Iris pigment epithelial cell (primary cell): ENCODE measurements at places on chromosomes 1 and 21.
A peak's percentile ranks its signal among the peaks of the same experiment; 100 is the strongest.

GRCh38 chr1:58290685-58291372 is 255.7 kb downstream of the OMA1 start:
- peak; percentile 32 for DNase-seq

GRCh38 chr1:224529844-224530243 is 86.3 kb upstream of the CNIH3 start:
- DNase-seq = no peak

- no peak for DNase-seq
These were observed 135.7 kb downstream of the PCP4 start for GRCh38 chr21:40002978-40003377.

GRCh38 chr1:32684167-32684811 is 18.3 kb downstream of the SYNC start:
- peak; percentile 76 for DNase-seq

DNA sequence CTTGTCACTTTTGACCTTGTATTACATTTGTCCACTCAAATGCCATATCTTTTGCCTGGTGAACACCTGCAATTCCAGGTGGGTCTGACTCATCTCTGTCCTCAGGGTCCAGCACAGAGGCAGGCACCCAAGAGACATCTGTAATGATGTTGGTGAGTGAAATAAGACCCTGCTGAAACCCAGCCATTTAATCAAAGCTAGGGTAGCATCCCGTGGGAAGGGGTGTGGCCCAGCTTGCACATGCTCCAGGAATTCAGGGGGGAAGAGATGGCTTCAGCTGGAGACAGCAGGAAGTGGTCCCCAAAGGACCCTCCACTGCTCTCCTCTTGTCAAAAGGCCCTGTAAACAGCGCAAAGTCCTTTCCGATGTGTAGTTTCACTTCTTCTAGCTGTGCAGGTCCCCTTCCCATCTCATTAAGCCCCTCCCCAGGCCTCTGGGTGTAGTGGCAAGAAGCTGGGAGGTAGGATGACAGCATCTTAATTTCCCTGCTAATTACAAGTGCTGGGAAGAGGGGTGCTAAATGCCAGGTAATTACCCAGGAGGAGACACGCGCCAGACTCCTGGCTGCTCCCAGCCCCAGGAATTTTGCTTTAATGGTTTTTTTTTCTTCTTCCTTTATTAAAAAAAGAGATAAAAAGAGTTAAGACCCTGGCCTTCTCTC is 54.4 kb upstream of the TRABD2B start:
- no peak for DNase-seq

DNA sequence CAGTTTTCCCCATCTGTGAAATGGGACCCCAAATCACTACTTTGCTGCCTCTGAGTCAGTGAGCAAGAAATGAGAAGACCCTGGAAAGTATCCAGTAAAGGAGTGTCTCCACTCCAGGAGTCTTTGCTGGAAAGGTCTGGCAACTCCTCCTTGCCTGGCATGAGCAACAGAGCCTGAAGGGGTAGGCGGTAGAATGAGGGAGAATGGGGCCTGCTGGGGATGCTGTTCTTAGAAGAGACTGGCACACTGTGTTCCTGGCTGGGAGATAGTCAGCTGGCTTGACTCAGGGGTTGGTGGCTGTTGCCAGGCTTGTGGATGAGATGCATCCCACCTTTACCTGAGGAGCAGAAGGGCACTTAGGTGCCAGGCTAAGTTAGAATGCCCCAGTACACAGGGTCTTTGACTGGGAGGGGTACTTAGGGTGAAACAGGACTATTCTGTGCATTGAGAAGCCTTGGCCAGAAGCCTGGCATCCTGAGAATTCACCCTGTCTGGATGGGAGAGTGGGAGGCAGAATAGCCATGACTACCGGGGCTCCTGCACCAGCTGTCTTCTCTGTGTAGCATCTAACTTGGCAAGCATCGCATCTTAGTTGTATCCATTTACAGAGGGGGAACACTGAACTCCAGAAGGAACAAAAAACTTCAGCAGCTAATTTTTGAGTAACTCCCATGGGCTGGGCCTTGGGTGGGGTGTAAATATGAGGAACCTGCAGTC is 2.5 kb downstream of the MFSD2A start:
- DNase-seq = no peak

DNA sequence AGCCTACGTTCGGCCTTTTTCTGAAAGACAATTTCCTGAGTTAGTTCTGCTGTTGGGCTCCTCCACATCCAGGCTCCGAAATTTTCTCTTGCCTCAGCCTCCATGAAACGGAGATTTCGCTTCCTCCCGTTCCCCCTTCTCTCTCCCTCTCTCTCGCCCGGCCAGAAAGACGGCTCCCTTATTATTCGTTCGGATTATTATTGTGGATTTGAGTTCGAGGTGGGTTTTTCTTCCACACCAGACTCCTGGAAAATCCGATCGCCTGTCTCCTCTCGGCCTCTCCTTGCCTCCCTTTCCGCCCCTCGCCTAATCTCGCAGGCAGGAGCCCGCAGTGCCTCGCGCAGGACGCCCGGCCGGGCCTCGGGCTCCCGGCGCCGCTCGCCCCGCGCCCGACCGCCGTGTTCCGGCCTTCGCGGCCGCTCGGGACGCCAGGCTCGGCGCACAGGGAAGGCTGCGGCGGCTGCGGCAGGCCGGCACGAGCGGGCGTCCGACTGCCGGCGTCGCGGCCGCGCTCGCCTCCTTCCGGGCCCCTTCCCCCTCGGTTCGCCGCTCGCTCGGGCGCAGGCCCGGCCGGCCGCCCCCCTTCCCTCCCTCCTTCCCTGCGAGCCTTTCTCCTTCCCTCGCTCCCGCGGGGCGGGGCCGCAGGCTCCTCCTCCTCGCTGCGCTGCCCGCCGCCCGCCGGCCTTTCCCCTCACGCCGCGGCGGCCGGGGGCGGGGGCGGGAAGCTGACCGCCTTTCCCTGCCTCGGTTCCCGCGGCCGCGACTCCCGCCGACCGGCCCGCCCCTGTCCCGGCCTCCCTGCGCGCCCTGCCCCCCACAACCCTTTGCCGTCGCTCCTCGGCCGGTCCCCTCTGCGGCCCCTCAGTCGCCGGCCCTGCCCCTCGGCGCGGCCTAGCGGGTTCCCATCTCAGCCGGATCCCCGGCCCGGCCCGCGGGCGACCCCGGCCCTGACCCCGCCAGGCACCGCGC is at the start of gene ARHGEF11:
TSS of gene ARHGEF11 (minus strand) at position 493 of the 969 bp plus-strand sequence. CDS start 1,412 bp downstream, outside the sequence.
- DNase-seq = peak; percentile 89

DNA sequence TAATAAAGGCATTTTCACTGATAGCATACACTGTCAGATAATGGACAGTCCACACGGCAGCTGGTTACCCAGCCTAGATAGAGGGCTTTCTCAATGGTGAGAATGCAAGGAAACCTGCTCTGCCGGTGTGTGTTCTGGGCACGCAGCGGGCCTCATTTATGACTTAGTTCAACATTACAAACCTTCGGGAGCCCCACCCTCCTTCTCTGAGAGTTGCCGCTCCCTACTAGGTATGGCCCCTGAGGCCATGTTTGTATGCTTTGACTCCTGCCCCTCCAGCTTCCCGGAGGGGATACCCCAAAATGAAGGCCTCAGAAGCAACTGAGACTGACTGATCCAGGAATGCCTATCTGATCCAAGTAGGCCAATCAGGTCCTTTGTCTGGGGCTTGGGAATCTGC is 17.2 kb upstream of the FABP3 start:
- no peak for DNase-seq

GRCh38 chr1:117815926-117816325 is 113.5 kb downstream of the GDAP2 start:
- DNase-seq = no peak

- DNase-seq = no peak
These were observed 40.2 kb downstream of the GPR161 start for GRCh38 chr1:168096296-168097165.

DNA sequence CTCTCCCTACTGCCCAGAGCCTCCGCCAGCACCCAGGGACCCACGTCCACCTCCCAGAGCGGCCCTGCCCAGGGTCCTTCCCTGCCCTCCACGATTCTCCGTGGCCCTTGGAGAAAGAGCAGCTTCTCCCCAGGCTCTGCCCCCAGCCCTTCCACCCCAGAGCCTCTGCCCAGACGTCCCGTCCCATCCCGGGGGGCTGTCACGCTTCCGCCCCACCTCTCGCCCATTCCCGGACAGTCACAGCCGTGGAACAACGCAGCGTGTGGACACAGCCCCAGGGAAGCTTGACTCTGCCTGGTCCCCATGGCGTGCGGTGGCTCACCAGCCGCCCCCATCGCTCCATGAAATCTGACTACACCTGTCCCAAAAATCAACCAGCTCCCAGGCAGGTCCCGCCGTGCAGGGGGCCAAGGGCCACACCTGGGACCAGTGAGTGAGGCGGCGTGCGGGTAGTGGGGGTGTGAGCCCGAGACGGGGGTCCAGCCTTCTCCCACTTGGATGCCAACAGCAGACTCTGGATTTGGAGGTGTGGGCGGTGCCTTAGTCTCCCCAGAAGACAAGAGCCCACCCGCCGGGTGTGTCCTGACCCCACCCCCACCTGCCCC is 12.5 kb upstream of the TTLL10 start:
- DNase-seq = no peak

DNA sequence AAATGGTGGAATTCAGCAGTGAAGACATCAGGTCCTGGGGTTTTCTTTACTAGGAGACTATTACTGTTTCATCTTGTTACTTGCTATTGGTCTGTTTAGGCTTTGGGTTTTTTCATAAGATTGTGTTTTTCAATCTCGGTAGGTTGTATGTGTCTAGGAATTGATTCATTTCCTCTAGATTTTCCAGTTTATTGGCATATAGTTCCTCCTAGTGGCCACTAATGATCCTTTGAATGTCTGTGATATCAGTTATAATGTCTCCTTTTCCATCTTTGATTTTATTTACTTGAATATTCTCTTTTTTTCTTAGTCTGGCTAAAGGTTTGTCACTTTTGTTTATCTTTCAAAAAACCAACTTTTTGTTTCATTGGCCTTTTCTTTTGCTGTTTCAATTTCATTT is 233.0 kb downstream of the RWDD3 start:
- no peak for DNase-seq

- DNase-seq = no peak
These were observed 27.6 kb downstream of the C1orf216 start for GRCh38 chr1:35691080-35691479.

DNA sequence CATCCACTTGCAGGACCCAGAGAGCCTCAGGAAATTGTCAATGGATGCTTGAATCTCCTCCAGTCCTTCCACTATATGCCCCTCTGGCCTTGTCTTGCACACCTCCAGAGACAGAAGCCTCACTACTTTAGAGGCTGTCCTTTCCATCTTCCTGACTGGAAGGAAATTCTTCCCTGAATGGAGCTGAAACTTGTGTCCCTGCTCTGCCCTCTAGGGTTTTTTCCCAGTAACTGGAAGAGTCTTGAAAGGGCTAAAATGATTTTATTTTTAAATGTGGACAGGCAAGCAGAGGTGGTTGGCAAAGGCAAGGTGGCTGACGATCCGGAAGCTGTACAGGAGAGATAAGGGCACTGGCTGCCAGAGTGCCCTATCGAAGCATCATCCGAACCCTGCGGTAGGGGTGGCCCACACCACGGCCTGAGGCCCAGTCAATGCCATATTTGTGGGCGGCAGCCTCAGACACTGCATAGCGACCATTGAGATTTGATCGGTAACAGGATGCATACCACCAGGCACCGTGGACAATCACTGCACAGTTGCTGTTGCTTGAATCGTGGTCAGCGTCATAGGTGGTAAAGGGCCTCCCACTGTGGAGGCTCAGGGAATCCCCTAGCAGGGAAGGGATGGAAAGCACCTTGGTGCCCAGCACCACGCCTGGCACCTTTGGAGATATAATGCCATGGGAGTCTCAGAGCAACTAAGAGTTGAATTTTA is 2.3 kb upstream of the MAP3K6 start:
- peak; percentile 33 for DNase-seq

DNA sequence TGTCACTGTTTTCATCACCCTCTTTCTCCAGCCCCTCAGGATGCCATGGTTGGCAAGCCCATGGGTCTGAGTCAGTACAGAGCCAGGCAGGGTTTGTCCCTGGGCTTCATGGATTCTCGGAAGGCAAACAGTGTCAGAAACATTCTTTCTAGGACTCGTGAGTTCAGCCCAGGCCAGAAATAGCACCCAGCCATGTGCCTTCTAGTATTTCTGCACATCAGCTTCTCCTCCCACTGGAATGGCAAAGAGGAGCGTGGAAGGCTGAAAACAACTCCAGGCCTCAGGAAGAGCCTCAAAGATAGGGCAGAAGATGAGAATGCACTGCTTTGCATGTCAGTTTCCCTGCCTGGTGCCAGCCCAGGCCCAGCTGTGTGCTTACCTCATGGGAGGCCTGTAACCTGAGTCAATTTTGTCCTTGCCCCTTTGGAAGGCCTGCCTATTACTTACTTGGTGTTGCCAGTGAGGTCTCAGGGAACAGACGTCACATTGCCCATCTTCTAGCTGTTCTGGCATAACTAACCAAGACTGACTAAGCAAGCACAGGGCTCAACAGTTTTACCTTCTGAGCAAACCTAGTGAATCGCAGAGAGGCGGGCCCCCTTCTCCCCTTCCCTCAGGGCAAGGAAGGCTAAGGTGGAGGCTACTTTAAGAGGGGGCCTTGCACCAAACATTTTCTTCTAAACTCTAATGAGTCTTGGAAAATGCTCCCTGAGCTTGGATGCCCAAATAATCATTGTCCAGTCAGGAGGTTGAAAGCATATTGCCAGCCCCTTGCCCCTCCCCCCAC is 42.4 kb downstream of the GLUL start:
- DNase-seq = no peak

GRCh38 chr1:186183219-186183618 is 191.8 kb downstream of the TPR start:
- DNase-seq = peak; percentile 92

DNA sequence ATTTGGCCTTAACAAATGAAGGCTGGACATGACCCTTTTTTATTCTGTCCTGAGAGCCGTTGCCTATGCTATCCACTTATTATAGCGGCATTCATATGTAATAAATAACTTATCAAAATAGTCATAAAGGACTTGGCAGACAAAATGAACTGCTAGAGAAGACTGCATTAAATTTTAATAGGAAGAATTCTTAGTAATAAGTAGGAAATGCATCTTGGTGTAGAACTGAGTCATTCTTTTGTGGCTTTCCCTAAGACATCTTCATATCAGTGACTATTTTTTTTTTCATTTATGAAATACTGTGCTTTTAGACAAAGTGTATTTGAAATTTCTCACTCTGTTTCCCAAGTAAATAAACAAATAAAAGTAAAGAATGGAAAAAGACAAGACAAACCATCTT is 45.6 kb downstream of the PBX1 start:
- DNase-seq = peak; percentile 75

DNA sequence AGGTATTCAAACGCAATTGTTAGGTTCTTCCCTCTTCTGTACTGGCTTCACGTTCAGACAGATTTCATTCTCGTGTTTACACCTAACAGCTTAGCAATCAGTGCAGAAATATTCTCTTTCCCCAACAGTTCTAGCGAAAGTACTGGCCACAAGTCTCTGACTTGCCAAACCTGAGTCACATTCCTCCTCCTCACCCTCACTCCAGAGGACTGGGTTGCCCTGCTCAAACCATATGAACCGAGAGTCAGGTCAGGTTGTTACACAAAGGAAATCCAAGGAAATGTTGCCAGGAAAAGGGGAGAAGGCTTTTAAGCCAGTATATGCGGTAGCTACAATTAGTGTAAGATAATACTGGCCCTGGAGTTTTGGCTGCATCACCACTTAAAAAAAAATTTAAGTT is 282.5 kb downstream of the RGS7 start:
- DNase-seq = peak; percentile 1

DNA sequence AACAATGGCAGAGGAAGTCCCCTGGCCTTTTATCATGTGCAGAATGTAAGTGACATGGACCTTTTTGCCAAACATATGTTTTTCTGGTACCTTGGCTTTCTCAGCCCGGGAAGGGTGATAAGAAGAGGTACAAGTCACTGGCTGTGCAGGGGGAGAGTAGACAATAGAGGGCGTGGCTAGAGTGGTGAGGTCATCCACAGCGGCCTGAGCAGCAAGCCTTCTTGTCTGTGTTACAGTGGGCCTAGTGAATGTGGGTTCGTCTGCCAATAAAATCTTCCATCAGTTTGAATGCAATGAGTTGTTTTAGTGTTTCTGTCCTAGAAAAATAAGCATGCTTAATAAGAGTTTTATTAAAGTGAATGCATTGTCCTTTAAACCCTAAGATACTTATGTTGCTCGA is 59.0 kb upstream of the PGD start:
- DNase-seq = peak; percentile 83
